ENCODE measurements at places on chromosomes 3 and 15. TPM values are rescaled to one million over a fixed set of nuclear protein-coding genes. Genes with fewer than 3 reads are reported as not detected.

KLHDC8B gene
- 15.0 TPM for total RNA-seq

PPM1L gene
- total RNA-seq, result 26.4 TPM

ZBBX gene
- total RNA-seq, result 0.08 TPM

TAMM41 gene
- total RNA-seq, result 8.9 TPM

CD96 gene
- not detected for total RNA-seq

DGKG gene
- total RNA-seq, result not detected

GRCh38 chr15:85704066-85704465 is 90.7 kb downstream of the KLHL25 start:
- no peak for DNase-seq

DNA sequence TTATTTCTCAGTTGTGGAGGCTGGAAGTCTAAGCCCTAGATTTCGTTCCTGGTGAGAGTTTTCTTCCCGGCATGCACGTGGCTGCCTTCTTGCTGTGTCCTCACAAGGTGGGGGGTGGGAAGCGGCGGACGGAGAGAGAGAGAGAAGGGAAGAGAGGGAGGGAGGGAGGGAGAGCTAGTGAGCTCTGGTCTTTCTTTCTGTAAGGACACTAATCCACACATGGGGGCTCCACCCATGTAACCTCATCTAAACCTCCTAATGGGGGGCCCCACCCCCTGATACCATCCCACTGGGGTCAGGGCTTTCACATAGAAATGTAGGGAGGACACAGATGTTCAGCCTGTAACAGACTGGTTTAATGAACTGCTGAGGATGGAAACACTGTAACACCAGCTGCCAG is 7.3 kb downstream of the FBLN2 start:
- DNase-seq, result no peak

GRCh38 chr15:78394026-78394425 is 44.0 kb upstream of the IREB2 start:
- no peak for DNase-seq

- DNase-seq, result no peak
These were observed 25.3 kb upstream of the SLC28A1 start for GRCh38 chr15:84859144-84859543.

DNA sequence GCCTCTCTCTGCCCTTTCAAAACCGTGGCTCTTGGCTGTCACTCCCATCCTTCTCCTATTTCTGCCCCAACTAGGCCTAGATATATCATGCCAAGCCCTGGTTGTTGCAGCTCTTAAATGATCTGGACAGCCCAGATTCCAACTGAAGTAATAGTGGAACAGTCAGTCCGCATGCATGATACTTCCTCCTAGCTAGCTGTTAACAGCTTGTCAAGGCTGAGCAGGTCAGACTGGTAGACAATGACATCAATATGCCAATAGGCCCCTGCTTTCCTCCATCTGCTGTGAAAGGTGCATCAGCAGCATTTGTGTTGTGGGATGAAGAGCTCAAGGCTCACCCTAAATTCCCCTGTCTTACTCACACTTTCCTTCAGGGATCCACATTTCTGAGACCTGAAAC is 527.7 kb upstream of the TGFBR2 start:
- no peak for DNase-seq

- no peak for DNase-seq
These were observed 26.5 kb downstream of the MTMR14 start for GRCh38 chr3:9675736-9676290.

GRCh38 chr3:20043825-20044224 is 3.6 kb downstream of the KAT2B start:
- no peak for DNase-seq

- no peak for DNase-seq
These were observed 50.8 kb upstream of the PRR23E start for GRCh38 chr3:127141921-127142730.

DNA sequence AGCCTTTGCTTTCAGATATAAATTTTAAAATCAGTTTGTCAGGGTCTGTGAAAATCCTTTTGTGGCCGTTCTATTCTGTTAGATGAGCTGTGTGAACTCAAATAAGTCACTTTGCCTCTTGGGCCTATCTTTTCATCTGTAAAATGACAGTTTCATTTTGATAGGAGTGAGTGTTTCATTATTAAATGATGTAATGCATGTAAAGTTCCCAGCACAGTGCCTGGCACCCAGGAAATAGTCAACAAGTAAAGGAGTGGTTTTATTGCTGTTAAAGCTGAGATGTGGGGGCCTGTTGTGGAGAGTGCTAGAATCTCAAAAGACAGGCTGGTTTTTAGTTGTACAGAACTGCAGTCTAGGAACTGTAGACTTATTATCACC is 394.5 kb upstream of the CFAP20DC start:
- no peak for DNase-seq

DNA sequence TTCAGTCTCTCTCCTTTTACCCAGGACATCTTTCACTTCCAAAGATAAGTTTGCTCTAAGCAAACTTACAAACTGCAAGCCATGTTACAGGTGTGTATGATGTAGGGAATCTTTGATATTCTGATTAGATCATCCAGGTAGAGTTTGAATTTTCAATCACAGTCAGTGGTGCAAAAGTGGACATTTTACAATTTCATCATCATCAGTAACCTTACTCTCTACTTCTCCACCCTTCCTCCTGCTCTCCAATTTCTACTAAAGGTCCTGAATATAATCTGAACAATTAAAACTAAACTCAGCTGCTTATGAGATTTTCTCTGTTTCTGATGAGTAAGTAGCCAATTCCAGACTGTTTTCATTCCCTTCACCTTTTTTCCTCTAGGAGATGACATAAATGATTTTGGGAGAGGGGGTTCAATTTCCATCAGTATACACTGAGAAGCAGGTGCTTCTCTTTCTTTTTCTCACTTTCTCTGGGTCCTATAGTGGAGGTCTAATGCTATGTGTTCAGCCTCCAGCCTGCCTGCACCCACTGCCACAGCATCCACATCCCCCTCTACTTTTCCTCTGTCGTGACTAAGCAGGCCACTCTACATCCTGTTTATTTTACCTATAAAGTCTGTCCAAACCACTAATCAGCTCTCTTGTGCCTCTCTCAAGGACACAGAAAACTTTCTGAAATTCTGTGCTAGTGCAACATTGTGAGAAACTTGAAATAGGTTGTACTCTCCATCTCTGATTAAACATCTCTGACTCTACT is 27.6 kb downstream of the SUCNR1 start:
- DNase-seq, result no peak

- DNase-seq, result no peak
These were observed 172.4 kb downstream of the DCLK3 start for GRCh38 chr3:36591959-36592358.

Measured in GM23338 (cell line).